ENCODE measurements at places on chromosomes 11 and 22. TPM values are rescaled to one million over a fixed set of nuclear protein-coding genes. Genes with fewer than 3 reads are reported as not detected.

APOBEC3C gene
- total RNA-seq, result 78.5 TPM

MOGAT2 gene
- total RNA-seq, result not detected

INSC gene
- total RNA-seq, result not detected

SYT8 gene
- total RNA-seq, result not detected

CD3D gene
- total RNA-seq, result 161 TPM

WT1 gene
- not detected for total RNA-seq

ME3 gene
- total RNA-seq, result 2.5 TPM

HBG2 gene
- total RNA-seq, result not detected

DNA sequence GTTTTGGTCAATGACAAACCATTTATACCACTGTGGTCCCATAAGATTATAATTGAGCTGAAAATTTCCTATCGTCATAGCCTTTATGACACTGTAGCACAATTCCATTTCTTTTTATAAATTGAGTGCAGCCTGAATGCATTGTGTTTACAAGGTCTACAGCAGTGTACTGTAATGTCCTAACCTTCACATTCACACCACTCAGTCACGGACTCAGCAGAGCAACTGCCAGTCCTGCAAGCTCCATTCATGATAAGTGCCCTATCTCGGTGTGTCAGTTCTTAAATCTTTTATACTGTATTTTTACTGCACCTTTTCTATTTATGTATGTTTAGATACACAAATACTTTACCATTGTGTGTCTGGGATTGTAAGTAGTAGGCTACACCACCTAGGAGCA is 55.2 kb upstream of the SLC25A18 start:
- no peak overlapping the region for H3K4me3 ChIP-seq
- H3K36me3 ChIP-seq, result no peaks in the 10 kb centered on the region
- no peaks in the 10 kb centered on the region for H3K4me1 ChIP-seq
- DNase-seq, result no peak
- H3K27me3 ChIP-seq, result peaks cover 11% of the 10 kb centered on the region

GRCh38 chr11:3666023-3666530 is 5.1 kb downstream of the CHRNA10 start:
- no peaks in the 10 kb centered on the region for H3K36me3 ChIP-seq
- H3K4me1 ChIP-seq, result no peaks in the 10 kb centered on the region
- H3K27me3 ChIP-seq, result no peaks in the 10 kb centered on the region
- no peak overlapping the region for H3K4me3 ChIP-seq

- peak; percentile 88 for DNase-seq
- H3K36me3 ChIP-seq, result no peaks in the 10 kb centered on the region
- peak overlapping the region; percentile 88 for H3K4me3 ChIP-seq
- peaks cover 5% of the 10 kb centered on the region for H3K4me1 ChIP-seq
- no peaks in the 10 kb centered on the region for H3K27me3 ChIP-seq
- peak overlapping the region; percentile 74 for H3K27ac ChIP-seq
These were observed 11.6 kb upstream of the RNH1 start for GRCh38 chr11:518463-519202.

GRCh38 chr11:92216789-92217188 is 7.8 kb upstream of the FAT3 start:
- H3K27ac ChIP-seq, result no peak overlapping the region
- no peak for DNase-seq
- H3K27me3 ChIP-seq, result no peaks in the 10 kb centered on the region
- H3K4me1 ChIP-seq, result no peaks in the 10 kb centered on the region
- H3K36me3 ChIP-seq, result peaks cover 4% of the 10 kb centered on the region

- peaks cover 2% of the 10 kb centered on the region for H3K4me1 ChIP-seq
- H3K36me3 ChIP-seq, result peaks cover 7% of the 10 kb centered on the region
- DNase-seq, result no peak
- peak overlapping the region; percentile 57 for H3K27ac ChIP-seq
- H3K27me3 ChIP-seq, result peaks cover 21% of the 10 kb centered on the region
- H3K4me3 ChIP-seq, result no peak overlapping the region
These were observed 74.0 kb upstream of the PHF21B start for GRCh38 chr22:45083659-45084305.

- H3K4me1 ChIP-seq, result peaks cover 3% of the 10 kb centered on the region
- no peaks in the 10 kb centered on the region for H3K36me3 ChIP-seq
- no peak overlapping the region for H3K27ac ChIP-seq
- no peak overlapping the region for H3K4me3 ChIP-seq
- DNase-seq, result no peak
These were observed 16.8 kb downstream of the PIWIL4 start for GRCh38 chr11:94583866-94584500.

GRCh38 chr11:106410902-106411301 is 333.4 kb downstream of the AASDHPPT start:
- H3K36me3 ChIP-seq, result peaks cover 5% of the 10 kb centered on the region
- DNase-seq, result no peak
- no peaks in the 10 kb centered on the region for H3K27me3 ChIP-seq
- no peaks in the 10 kb centered on the region for H3K4me1 ChIP-seq
- H3K27ac ChIP-seq, result no peak overlapping the region

- H3K4me3 ChIP-seq, result peak overlapping the region; percentile 74
- peak overlapping the region; percentile 78 for H3K27ac ChIP-seq
- DNase-seq, result no peak
- peaks cover 7% of the 10 kb centered on the region for H3K36me3 ChIP-seq
These were observed 2.9 kb upstream of the HTATIP2 start for GRCh38 chr11:20360650-20361049.

DNA sequence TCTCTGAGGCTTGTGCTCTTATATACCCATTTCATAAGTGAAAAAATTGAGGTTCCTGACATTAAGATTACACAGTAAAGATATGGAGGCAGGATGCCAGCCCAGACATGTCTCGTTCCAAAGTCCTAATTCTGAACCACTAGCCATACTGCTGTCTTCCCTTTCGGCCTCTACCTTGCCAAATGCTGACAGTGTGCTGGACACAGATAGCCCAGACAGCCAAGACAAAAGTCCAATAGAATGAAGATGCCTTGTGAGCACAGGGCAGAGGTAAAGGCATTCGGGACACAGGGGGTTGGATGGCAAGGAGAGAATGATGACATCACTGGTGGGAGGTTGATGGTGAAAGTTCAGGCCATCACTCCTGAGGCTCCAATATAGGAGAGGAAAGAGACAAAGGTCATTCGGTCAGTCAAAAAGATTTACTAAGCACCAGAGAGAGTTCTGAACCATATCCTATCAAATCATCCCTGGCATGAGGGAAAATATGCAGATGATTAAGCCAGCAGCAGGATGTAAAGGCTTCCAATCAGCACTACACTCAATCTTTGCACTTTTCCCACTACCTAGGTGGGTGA is 174.0 kb upstream of the MTMR2 start:
- no peaks in the 10 kb centered on the region for H3K36me3 ChIP-seq
- H3K4me1 ChIP-seq, result no peaks in the 10 kb centered on the region
- DNase-seq, result no peak
- no peaks in the 10 kb centered on the region for H3K27me3 ChIP-seq
- no peak overlapping the region for H3K4me3 ChIP-seq

- no peak for DNase-seq
- H3K4me3 ChIP-seq, result no peak overlapping the region
- H3K36me3 ChIP-seq, result peaks cover 30% of the 10 kb centered on the region
- H3K27ac ChIP-seq, result no peak overlapping the region
- peaks cover 15% of the 10 kb centered on the region for H3K4me1 ChIP-seq
These were observed 8.9 kb downstream of the TMEM218 start for GRCh38 chr11:125102510-125102909.
